ENCODE measurements at places on chromosomes 6 and 20.
A peak's percentile ranks its signal among the peaks of the same experiment; 100 is the strongest.

GRCh38 chr6:21556511-21556910 is 37.0 kb upstream of the SOX4 start:
- DNase-seq = no peak

DNA sequence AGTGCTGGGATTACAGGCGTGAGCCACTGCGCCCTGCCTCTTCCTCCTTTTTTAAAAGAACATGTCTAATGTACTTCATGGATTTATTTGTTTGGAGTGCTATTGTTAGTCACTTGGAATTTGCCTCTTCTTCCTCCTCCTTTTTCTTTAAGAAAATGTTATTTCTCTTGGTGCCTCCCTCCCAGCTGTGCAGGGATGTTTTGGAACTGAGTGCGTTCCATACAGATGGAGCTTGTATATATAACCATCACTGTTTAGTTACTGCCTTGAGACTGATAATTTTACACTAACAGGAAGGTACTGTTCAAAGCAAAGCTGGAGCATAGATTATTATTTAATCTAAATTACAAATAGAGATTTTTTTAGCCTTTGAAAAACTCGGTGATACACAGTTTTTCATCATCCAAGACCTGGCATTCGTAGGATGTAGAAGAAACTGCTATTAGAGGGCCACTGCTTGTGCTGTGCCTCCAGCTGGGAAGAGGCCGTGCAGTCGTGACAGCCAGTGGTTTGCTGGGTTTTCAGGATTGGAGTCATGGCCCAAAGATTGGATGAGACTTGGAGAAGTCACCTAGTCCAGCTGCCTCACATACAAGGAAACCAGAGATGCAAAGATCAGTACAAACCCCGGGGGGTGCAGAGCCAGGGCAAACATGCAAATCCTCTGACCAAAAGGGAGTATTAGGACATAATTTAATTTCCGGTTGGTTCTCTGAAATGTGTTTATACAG is 123.1 kb downstream of the PLEKHG1 start:
- no peak for DNase-seq

GRCh38 chr20:24718696-24719095 is 230.4 kb upstream of the CST7 start:
- DNase-seq = no peak

DNA sequence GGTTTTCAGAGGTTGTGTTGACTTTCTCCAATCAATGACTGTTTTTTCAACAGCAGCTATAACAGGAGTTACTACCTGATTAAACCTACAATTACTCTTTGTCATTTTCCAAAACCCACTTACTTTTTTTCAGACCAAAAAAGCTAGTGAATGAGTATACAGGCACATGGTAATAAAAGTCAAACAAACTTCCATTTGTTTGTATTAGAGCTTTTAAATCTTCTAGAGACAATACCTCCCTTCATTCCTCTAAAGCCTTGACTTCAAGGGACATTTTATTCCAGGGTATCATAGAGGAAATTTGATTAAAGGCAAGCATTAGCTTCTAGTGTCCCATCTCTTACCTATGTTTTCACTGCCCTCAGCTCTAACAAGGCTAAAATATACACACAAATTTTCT is 52.7 kb downstream of the IL22RA2 start:
- no peak for DNase-seq

DNA sequence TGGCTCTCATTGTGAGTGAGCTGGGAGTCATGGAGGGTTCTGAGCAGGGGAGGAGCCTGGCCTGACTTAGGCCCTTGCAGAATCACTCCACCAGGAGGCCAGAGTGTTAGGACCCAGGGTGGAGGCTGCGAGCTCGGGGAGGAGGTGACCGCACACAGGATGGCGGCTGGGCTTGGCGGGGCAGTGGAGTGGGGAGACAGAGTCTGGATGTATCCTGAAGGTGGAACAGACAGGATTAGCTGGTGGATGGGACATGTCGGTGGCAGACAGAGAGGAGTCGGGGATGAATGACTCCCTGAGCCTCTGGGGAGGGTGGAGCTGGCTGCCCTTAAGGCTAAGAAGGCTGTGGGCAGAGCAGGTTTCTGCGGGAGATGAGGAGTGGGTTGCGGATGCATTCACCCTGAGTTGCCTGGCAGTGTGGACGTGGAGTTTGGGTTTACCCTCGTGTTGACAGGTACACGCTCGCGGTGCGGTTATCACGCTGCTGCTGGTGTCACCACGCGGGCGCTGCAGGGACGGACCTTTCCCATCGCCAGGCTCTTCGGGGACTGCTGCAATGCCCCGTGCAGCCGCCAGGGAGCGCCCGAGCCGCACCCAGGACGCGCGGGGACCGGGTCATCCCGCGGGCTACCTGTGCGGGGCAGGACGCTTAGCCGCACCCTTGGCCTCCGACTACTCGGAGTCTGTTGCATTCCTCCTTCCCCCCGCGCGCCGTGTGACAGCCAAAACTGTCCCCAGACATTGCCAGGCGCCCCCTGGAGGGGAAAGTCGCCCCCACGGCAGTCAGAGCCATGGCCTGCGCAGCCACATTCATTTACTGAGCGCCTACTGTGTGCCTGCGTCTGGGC is 43.0 kb upstream of the PTGIS start:
- peak; percentile 38 for DNase-seq

GRCh38 chr6:126033696-126034095 is 47.4 kb downstream of the TRMT11 start:
- DNase-seq = peak; percentile 86

- DNase-seq = no peak
Observed at GRCh38 chr6:166638573-166638964, 11.5 kb upstream of the RPS6KA2 start.

- DNase-seq = no peak
Observed at GRCh38 chr6:165056292-165056691, 253.1 kb downstream of the C6orf118 start.

DNA sequence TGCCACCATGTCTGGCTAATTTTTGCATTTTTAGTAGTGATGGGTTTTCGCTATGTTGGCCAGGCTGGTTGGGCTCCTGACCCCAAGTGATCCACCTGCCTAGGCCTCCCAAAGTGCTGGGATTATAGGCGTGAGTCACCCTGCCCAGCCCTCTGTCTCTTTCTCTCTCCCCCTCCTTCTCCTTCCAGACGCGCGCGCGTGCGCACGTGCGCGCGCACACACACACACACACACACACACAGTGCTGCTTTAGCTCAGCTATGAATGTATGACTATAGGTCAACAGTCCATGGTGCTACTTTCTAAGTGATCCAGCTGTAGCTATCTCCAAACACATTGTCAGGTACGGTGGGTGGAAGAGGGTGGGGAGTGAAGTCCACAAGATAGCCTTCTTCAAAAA is 449.5 kb downstream of the PHF3 start:
- DNase-seq = no peak

GRCh38 chr6:6503191-6503590 is 85.3 kb upstream of the LY86 start:
- no peak for DNase-seq

DNA sequence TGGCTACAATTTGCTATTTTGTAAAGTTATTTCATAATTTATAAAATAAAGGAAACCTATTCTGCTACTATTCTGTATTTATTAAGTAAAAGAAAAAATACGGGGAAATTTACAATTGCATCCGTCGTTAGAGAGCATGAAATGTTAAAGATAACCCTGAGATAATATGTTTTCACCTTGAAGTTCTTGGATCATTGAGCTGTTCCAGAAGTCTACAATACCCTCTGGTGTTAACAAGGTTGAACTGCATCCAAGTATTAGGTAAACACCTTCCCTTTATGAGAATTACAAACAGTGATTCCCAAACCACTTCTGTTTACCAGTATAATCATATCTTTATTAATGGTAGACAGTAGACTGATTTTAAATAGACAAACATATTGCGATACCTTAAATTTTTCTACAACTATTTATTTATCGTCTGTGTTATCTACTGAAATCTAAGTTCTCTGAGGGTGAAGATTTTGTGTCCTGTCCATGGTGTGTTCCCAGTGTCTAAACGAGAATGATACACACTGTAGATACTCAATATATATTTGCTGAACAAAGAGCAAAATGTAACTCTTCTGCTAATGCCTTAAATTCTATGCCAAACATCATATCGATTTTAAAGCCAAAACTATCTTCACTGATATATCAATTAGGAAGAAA is 28.2 kb downstream of the TBC1D32 start:
- peak; percentile 45 for DNase-seq

DNA sequence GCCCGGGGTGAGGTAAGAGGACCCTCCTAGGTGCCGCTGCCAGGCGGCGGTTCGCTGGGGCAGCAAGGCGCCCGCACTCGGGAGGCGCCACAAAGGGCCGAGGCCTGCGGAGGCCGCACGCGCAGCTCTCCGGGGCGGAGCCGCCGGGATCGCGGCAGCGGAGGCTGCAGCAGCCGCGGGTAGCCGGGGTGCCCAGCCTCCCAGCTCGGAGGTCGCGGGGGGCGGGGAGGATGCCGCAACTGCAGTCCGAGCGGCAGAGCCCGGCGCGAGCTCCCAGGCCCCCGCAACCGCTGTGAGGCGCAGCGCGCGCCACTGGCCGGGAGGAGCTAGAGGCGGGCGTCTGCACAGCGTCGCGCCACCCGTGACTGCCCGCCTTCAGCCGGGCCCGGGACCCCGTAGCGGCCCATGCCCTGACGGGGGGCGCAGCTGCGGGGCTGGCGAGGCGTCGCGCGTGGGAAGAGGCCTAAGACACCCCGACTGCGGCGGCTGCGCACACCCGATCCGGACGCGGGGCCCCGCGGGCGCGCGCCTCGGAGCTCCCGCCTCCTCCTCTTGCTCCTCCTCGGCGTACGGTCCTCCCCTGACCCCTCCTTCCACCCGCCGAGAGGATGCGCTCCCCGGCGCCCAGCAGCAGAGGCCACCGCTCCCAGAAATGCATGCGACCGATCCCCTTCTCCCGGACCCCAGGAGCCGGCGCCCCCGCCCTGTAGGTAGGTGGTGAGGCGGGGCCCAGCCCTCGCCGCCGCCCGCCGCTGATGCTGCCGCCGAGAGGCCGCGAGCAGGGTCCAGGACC is at the start of gene NCOA7:
NCOA7 (plus strand) TSS at position 603 of the 793 bp plus-strand sequence. CDS start 24,395 bp downstream, outside the sequence.
- DNase-seq = peak; percentile 70

- no peak for DNase-seq
Observed at GRCh38 chr6:158825951-158826306, 6.8 kb upstream of the EZR start.

DNA sequence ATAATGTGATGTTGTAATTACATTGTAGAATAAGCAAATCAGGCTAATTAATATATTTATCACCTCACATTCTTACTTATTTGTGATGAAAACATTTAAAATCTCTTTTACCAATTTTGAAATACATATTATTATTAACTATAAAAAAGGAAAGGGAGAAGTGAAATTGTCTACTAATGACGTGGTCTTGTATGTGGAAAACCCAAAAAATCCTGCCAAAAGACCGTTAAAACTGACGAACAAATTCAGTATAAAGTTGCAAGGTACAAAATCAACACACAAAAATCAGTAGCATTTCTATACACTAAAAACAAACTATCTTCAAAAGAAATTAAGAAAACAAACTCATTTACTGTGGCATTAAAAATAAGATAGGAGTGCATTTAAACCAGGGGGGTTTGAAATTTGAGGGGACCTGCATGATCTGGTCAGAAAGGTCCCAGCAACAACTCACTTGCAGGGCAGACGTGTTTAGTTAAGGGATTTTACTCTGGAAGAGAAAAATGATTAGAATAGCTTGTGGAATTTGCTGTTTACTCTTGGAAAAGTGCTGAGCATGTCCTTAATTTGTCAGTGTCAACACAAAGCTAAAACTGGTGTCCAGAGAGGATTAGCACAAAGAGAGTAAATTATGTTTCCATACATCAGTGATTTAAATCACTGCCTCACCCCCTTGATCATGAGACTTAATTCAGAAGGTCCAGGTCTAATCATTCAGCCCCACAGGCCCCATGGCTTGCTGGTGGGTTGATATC is 235.0 kb upstream of the RIN2 start:
- DNase-seq = no peak

DNA sequence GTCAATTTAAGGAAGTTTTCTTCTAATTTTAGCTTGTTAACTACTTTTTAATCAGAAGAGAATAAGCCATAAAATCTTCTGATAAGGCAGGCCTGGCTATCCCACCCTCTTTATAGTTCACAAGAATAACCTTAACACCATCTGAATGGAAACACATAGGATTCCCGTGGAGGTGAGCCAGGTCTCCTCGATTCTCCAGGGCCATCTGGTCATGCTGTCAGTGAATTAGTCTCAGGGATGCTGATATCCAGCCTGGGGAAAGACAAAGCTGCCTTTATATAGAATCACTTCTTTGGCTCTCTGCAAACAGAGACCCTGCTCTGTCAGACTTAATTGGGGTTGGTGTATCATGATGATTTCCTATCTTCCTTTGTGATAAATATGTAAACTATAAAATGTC is 30.1 kb upstream of the TAGAP start:
- DNase-seq = no peak

- no peak for DNase-seq
Observed at GRCh38 chr6:91600561-91600960, 1013.7 kb upstream of the MAP3K7 start.

- DNase-seq = peak; percentile 80
Observed at GRCh38 chr20:33578510-33578909, 83.6 kb upstream of the C20orf144 start.

DNA sequence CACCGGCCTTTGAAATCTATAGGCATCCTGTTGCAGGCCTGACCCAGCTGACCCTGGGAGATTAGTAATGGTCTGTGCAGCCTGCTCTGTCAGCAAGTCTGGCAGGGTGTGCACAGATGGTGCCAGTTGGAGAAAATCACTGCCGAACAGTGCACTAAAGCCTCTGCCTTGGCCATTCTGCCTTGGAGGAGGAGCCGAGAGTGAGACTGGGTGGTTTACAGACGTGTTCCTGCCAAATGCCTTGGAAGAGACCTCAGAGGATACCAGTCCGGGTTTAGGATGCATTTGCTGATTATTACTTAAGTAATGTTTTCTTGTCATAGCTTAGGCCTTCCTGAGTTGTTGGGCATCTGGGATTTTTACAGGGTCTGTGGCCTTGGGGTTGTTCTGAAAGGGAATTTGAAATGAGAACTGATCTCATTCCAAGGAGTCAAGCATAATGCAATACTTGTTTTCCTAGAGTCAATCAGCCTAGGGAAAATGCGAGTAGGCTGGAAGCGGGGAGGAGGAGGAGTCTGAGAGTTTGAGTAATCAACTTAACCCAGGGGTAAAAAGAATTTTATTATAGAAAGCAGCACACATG is 292.1 kb downstream of the SOX4 start:
- DNase-seq = peak; percentile 83

DNA sequence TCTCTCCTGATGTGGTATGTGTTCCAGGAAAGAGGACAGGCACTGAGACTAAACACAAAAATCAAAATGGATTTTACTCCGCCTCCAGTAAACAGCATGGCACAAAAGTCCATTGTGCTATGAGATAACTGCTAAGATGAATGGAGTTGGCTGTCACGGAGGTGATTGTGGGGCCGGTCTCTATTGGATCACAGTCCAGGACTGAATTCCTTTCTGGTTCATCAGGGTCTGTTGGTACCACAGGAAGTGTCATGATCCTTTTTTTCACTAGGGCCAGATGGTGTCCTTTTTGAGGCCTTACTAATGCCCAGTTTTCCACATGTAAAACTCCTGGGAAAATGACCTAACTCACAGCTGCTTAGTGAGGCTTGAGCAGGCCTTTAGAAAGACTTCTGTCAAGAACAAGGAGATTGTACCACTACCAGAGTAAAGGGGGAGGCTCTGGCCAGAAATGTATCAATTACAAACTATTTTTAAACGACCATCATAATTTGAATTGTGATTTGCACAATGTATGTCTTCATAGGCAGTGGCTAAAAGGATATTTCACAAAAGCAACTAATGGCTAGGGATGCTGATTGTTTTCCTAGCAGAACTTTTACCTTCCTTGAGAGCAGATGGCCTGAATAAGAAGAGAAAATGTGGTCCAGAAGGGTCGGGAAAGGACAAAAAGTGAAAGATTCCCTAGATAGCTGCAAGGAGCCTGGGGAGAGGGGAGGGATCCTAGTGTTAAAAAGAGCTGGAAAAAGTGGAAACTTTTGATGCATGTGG is 192.2 kb upstream of the POU3F2 start:
- no peak for DNase-seq

Measured in fibroblast of skin of right quadriceps (primary cell).